ENCODE measurements at places on chromosomes 5 and 9.

GRCh38 chr5:6875376-6875775 is 162.1 kb downstream of the TENT4A start:
- no peak for DNase-seq

DNA sequence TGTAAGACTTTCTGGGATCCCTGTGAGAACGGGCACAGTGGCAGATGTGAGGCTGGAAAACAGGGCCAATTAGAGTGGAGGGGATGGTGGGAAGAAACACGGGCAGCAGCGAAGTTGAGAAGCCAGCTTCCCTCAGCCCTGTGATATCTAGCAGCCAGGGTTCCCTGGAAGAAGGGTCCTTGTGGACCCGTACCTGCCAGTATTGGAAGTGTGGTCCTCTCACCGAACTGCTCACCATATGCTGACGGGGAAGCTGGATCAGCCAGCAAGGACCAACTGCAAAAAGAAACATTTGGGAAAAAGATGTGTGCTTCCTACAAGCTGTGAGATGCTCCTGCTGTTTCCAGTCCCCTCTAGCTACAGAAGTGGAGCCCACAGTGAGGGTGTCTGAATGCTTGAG is 13.6 kb downstream of the CKMT2 start:
- DNase-seq: no peak

GRCh38 chr5:73303148-73304079 is 130.4 kb downstream of the TMEM174 start:
- no peak for DNase-seq

DNA sequence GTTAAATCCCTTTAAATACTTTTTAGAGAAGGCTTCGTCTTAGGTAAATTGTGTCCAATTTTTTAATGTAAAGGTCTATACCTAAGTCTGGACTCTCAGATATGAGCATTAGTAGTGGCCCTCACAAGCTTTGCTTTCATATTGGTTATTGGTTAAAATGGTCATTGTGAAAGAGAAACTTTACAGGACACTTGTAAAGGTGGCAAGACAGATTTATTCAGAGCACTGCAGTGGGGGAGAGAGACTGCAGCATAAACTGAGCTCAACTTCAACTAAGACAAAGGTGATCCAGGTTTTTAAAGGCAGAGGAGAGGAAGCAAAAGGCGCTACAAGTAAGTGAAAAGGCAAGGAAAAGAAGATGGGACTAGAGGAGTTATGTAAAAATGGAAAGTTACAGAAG is 157.7 kb downstream of the PARP8 start:
- DNase-seq: no peak

- DNase-seq: no peak
Measured at GRCh38 chr5:67493676-67494075, 297.1 kb upstream of the CD180 start.

DNA sequence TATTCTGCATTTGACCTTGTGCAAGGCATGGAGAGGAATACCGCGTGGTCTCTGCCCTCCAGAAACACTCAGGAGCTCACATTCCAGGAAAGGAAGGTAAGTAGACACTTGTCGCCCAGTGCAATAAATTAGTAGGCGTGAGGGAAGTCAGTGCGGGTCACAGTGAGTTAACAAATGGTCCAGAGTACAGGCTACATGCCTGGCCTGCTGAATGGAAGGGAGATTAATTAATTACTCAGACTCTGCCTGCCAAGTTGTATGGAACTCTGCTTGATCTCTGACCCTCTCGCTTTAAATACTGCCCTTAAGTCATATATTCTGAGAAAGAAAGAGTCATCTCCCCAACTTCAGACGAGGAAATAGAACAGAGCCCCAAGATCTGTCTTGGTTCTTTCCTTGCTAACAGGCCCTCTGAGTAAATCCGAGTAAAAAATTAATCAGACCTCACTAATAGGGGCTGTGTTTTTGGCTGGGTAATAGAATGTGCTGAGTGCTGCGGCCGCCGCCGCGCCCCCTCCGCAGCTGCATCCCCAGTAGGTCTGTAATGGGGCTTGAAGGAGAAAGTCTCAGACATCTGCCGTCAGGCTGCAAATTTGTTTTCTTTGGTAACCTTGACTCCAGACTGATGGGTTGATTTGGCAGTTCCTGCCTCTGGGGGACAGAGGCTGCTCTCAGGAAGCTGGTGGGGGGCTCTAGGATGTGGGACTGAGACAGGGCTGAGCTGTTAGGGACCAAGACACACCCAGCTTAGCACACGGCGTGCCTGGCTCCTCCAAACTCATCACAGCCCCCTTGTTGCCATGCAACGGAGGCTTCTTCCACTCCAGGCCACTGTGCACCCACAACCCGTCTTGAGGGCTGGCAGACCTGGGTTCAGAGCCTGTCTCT is 144.4 kb downstream of the NSG2 start:
- DNase-seq: no peak

GRCh38 chr9:27340285-27340674 is 43.3 kb upstream of the EQTN start:
- no peak for DNase-seq

DNA sequence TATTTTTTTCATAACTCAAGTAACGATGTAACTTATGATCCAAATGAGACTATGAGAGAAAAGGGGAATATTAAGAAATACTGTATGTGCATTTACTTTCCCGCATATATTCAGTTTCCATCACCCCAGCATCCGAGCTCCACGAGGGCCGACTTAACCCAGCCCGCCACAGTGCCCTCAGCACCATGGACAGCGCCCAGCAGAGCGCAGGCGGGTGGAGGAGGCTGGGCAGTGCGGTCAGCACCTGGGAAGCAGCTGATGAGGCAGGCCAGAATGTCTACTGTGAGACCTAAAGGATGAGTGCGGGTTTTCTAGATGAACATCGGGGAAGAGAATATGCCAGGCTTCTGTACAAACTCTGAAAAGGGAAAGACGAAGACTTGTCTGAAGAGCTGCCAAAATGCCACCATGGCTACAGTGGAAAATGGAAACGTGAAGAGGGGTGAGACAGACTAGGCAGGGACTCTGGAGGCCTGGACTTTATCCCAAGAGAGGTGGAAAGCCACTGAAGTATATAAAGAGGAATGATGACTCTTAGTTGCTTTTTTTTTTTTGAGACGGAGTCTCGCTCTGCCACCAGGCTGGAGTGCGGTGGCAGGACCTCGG is 34.5 kb upstream of the MED27 start:
- DNase-seq: peak; percentile 75

- no peak for DNase-seq
Measured at GRCh38 chr9:25733336-25733982, 55.2 kb upstream of the TUSC1 start.

- no peak for DNase-seq
Measured at GRCh38 chr5:58266402-58266801, 193.5 kb downstream of the PLK2 start.

DNA sequence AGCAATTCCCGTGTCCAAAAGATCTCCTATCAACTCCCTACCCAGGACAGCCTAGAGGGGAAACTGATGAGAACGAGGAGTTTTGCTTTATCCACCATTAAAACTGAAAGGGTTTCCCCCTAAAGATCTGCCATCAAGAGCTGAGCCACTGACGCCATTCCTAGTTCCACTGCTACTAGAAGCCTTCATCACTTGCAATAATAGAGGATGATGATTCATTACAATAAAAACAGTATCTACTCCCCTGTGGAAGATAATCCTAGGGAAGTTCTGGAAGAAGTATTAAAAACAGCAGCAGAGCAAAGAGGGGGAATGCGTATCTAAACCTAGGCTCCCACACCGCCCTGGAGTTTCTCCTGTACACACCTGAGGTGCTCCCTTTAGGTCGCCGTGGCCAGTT is 394.5 kb downstream of the BNC2 start:
- no peak for DNase-seq
